Hepatic stellate cell (primary cell): ENCODE measurements at places on chromosomes 16 and 17.

- no peak for DNase-seq
Observed at GRCh38 chr16:10296956-10297340, 88.9 kb upstream of the ATF7IP2 start.

DNA sequence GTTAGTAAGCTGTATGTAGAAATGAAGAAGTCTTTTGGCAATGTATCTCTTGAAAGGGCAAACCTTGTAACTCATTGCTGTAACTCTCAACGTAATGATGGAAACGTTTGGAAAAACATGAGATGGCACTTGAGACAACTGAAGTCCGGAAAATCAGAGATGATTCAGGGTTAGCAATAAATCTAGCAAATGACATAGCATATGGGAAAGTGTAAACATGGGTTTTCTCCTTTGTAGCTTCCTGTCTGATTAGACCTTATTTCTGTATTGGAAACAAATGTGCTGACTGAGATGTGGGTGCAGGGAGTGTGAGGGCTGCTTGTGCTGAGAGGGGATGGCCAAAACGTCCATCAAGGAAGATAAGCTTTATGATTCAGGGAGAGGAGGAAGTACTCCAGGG lies 110.7 kb upstream of the FAM20A start:
- DNase-seq, result no peak

DNA sequence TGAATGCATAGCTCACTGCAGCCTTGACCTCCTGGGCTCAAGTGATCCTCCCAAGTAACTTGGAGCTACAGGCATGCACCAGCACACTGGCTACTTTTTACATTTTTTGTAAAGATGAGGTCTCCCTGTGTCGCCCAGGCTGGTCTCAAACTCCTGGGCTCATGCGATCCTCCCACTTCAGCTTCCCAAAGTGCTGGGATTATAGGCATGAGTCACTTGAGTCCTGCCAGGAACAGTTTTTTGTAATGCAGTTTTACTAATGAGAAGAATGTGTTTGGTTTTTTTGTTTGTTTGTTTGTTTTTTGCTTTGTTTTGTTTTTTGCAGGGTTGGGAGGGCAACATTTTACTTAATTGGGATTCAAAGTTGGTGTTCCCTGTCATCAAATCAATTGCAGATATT lies 22.2 kb downstream of the SOST start:
- DNase-seq, result no peak

DNA sequence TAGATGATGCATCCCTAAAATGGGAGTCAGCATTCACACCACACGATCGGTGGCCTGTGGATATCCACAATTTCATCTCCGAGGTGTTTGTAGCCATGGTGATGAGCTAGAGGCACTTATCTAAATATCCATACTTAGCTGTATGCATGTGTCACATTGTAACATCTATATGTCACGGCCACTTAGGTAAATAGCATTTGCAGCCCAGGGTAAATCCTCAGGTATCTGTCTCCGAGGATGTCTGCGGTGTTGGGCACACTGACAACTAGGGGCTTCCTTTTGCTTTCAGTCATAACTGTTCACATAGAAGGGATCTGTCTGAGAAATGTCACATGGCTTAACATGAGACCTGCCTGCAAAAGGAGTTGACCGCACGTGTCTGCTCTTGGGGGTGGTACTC lies 455.2 kb upstream of the ZFHX3 start:
- DNase-seq, result no peak

- no peak for DNase-seq
Observed at GRCh38 chr16:51321251-51321650, 170.2 kb upstream of the SALL1 start.

- no peak for DNase-seq
Observed at GRCh38 chr16:50588276-50588675, 40.1 kb downstream of the NKD1 start.

DNA sequence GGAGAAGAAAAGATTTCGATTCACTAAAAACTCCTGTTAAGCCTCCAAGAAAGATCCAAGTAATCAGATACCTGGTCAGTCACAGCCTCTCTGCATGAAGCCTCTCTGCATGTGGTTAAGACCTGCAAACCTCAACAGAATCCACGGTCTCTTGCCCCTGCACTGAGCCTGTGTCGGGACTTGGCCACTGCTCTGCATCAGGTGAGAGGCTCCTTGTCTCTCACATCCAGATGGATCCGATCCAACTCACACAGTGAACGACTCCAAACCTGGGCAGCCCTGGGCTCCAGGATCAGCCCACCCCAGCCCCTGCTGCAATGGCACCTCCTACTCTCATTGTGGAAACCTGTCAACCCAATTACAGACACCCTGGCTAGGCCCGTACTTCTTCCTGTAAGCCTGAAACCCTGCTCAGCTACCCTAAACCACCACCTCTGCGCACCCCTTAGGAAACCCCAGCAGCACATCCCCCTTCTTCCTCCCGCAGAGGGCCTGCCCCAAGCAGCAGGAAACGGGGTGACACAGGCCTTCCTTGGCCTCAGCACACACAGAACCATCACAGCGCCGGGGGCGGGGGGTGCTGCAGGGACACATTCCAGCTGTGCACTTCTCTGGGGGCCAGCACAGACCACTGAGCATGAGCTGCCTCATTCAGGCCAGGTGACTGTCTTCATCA lies 129.5 kb downstream of the ANKRD11 start:
- DNase-seq, result no peak

DNA sequence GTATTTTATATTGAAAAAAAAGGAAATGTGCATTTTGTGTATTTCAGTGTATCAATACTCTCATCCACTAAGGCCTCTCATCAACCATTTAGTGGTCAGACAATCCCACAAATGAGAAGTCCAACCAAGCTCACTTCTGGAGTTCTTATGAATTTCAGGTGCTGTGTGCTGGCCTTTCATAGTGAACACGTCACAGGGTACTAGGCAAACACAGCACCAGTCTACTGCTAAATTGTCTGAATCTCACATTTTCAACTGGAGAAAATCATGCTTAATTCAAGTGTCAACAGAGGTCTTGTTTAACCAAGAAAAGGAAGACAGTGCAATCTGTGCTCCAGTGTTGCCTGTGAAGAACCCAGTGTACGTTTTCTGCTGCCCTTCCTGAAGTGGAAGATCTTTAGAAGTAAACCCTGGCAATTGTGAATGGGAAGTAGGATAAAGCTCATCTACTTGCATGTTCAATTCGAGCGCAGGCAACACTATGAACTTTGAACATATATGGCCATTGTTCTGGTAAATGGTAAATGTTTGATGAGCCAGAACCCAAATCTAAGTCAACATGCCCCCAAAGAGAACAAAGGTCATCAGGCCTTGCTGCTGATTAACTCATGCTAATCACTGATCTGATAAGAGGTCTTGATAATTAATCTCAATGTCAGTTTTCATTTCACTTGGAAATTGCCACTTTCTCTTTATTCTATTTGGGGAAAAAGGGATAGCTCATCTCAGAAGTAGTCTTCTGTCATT lies 439.2 kb upstream of the SOX9 start:
- DNase-seq, result no peak

DNA sequence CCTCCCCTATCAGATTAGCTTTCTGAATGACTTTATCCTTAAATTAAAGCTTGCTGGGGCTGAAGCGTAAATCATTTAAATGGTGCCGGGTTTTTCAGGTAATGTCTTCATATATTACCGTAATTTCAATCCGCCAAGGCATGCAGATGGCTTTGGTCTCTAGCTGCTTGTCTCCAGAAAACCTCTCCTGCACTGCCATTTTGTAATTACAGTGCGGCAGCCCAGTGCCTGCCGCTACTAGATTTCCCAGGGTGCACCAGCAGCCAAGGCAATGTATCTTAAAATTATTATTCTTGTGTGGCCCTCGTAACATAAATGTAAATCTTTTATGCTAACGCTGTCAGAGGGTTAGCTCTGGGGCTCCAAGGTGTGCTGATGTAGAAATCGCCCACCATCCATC lies 208.5 kb downstream of the TMEM114 start:
- no peak for DNase-seq

- no peak for DNase-seq
Observed at GRCh38 chr16:54285414-54286089, 1.0 kb downstream of the IRX3 start.

DNA sequence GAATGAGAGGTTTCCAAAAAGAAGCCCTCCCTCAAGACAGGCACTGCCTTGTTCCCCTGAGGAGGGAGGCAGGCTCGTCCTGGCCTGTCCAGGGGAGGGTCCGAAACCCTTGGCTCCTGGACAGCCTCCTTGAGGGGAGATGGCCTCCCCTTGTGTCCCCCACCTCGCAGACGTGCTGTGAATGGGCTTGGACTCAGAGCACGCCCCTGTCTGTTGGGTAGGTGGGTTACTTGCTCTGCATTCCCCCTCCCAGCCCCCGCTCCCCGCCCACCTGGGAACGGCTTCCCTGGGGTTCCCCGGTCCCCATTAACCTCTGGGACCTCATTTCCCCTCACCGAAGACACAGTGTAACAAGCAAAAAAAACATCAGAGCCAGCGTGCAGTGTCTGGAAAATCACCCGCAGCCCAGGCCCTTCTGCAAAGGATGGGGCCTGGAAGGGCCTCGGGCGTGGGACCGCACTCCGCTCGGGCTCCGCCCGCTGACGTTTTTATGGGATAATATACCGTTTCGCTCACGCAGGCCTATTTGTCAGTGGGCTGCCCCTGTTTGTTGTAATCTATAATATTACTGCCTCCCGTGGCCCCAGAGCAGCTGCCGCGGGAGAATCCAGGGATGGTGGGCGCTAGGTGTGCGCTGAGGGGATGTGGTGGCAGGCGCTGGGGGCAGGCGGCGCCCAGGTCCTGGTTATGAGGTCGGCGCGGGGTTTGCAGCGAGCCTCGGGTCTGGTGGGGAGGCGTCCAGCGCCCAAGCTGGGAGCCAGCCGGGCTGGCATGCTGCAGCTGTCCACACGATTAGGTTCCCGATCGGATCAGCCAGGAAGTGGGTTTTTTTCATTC lies 11.1 kb downstream of the BAHCC1 start:
- no peak for DNase-seq

DNA sequence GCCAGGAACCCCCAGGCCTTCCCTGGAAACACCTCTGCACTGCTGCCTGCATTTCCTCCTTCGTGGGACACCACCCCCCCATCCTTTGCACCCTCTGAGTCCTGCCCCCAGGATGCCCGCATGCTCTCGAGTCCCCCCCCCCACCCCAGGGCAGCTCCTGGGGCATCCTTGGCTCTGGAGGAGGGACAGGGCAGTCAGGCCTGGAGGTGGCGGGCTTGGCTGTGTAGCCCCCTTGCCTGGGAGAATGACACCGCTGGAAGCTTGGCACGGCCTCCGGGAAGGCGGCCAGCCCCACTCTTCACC lies 98.9 kb upstream of the GSE1 start:
- no peak for DNase-seq

- DNase-seq, result no peak
Observed at GRCh38 chr17:52892334-52892733, 733.8 kb upstream of the CA10 start.

DNA sequence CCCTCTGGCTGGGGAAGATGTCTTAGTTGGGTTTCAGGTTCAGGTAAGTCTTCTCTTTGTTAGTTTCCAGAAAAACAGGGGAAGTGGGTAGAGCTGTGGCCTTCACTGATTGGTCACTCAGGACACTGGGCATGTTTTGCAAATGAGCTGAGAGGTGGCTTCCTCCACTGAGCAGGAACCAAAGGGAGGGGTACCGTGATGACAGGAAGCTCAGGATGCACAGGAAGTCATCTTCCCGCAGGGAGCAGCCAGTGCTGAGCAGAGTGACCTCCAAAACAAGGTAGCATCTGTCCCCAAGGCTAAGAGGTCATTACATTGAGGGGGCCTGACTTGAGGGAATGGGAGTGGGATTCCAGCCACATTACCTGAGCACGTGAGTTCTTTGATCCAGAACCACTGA lies 5.6 kb downstream of the NT5C start:
- no peak for DNase-seq

- DNase-seq, result no peak
Observed at GRCh38 chr16:87065446-87066132, 251.6 kb downstream of the C16orf95 start.

DNA sequence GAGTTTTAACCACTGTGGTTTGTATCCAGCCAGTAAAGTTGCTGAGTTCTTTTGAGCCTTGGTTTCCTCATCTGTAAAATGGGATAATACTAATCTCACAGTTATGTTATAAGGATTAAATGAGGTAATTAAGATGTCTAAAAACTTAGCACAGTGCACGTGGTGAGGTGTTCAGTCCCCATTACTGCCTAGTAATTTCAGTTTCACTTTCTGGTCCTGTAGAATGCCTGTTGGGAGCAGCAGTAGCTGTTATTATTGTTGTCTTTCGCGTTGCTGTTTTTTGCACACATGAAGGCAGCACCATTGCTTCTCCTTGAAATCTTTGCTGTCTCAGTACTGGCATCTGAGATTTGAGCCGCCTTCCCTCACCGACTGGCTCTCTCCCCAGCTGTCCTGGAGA lies 182.4 kb downstream of the DNAH9 start:
- DNase-seq, result no peak

DNA sequence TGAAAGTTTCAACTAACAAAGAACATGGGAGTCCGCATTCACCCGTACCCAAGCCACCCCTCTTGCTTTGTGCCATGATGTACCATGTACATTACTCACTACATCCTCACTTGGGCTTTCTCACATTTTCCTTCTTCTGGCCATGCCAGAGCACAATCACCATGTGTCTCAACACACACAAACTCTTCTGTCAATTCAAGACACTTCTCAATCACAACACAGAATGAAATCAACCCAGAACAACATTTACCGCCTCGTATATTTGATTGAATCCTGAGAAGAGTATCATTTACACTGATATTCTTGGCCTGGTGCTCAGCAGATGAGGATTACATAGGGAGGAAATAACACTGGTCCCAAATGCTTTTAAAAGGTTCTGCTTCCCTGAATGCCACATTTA lies 4.5 kb downstream of the ADAMTS18 start:
- DNase-seq, result no peak

DNA sequence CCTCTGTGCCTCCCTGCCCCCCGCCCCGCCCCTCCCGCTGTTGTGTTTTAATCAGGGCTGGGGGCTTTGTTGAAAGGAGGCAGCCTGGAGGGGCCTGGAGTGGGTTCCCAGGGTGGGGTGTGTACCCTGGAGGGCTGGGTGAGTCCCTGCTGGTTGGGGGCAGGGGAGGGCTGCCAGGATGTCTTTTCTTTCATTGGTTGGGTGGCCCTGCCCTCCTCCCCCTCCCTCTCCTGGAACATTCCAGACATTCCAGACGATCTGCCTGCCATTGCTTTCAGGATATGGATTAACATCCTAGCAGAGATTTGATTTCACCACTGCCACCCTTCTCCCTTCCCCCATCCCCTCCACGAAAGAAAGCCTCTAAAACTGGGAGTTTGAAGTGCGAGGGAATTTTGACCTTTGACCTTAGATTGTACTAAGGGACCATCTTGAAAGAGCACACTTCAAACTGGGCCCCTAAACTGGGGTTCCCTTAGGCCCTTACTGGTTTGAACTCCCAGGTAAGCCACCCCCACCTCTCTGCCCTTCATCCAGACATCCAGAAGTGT lies 25.3 kb downstream of the IGF2BP1 start:
- DNase-seq, result peak; percentile 79
